ENCODE measurements at places on chromosomes 5 and 9.

DNA sequence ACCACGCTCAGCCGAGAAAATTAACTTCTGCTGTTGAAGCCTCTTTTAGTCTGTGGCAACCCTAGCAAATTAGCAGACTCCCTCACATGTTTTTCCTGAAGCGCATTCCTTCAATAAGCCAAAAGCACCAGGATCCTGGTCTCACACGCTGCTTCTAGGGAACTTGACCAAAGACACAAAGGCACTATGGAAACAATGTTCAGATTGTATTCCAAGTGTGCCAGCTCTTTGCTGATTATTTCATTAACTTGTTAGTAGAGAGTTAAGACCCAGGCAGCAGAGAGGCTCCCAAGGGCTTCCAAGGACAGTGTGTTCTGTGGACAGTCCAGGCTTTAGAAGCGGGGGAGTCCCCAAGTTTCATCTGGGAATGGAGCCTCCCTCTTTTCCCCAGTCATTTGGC is 94.4 kb upstream of the BASP1 start:
- DNase-seq, result no peak

- no peak for DNase-seq
Measured at GRCh38 chr5:159559337-159559736, 229.1 kb upstream of the IL12B start.

DNA sequence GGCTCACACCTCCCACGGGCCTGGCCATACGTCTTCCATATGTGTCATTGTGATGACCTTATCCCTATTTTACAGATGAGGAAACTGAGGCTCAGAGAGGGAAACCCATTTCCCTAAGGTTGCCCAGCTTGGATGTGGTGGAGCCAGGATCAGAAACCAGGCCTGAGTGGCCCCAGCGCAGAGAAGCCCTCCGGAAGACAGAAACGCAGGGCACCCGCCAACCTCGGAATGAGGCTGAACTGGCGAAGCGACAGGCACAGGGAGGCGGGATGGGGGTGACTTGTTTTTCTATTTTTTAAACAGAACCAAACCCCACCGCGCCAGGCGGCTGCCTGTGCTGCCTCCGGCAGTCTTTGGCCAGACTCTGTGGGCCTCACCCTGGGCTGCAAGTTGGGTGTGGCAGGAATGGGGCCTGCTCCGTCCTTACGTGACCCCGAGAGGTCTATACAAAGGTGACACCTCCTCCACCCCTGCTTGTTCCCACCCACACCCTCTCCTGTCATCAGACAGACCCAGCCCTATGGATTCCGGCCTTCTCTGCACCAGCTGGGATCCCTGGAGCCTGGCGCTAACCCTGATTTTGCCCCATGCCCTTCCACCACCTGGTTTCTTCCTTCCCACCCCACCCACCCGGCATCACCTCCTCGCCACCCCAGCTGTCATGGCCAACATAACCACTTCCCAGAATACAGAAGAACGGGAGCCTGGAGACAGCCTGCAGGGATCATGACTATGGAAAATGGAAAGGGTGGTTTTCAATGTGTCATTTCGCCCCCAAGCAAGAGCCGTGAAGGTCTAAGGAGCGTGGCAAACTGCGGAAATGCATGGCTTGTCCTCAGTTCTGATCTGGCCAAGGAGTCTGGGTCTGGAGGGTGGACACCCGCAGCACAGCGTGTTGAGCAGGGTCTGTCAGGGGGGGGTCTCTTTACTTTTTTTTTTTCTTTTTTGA is 23.6 kb downstream of the PLPP7 start:
- no peak for DNase-seq

DNA sequence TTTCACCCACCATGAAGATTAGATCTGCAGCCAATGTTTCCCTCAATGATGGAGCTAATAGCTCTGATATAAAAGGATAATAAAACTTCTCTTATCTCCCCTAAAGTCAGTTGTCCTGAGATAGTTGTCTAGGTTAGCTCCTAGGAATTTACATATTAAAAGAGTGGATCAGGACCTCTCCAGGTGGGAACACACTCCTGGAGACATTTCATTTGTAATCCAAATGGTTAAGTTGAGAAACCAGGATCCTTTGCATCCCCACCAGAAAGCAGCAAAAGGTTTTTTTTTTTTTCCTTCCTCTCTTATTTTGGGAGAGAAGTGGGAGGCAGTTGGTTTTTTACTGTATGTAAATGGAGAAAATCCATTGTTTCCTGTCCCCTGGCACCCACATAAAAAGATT is 182.5 kb upstream of the FBXL17 start:
- DNase-seq, result no peak

GRCh38 chr5:42912184-42912798 is 100.6 kb upstream of the SELENOP start:
- DNase-seq, result no peak

DNA sequence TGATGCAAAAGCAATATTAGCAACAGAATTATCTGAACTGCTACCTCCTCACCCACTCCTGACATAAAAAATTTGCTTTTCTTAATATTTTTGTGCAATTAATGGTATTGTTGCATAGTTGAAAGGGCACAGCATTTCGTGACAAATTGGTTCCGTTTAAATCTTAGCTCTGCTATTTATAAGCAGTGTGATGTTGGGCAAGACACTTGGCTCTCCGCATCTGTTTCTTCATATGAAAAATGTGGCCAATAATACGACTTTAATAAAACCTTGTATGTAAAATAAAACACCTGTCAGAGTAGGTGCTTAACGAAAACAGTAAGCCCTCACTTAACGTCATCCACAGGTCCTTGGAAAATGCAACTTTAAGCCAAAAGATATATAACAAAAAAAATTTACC is 4.2 kb downstream of the TMEM167A start:
- no peak for DNase-seq

- no peak for DNase-seq
Measured at GRCh38 chr9:72474676-72475075, 46.7 kb upstream of the TMC1 start.

DNA sequence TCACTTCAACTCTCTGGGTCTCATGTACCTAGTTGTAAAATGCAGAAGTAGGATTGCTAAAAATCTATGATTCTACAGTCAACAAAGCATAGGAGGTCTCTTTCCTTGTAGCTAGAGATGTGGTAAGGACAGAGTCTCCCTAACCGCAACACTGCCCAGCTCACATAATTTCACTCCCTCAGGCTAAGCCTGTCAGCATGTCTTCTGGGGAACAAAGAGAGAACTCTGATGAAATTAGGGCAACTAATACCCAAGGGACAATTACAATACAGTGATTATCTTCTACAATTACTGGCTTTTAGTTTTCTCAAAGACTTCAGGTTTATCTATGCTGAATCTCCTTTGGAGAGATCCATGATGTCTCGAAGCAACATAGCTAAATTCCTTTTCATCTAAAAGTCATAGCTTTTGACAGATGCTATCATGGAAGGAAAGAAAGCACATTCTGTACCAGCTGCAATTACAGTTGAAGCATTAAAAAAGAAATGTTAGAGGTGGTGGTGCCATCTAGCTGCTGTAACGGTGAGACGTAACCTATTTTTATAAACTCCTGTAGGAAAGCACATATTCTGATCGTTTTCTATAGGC is 141.1 kb upstream of the TARS1 start:
- DNase-seq, result no peak

- DNase-seq, result no peak
Measured at GRCh38 chr5:37886242-37886905, 46.5 kb upstream of the GDNF start.

GRCh38 chr5:172453206-172453985 is 929 bp downstream of the SH3PXD2B start:
- DNase-seq, result no peak

Data from D721Med (cell line).